Cortex of kidney (tissue), 1 donor: ENCODE measurements at places on chromosomes 6 and 20.

DNA sequence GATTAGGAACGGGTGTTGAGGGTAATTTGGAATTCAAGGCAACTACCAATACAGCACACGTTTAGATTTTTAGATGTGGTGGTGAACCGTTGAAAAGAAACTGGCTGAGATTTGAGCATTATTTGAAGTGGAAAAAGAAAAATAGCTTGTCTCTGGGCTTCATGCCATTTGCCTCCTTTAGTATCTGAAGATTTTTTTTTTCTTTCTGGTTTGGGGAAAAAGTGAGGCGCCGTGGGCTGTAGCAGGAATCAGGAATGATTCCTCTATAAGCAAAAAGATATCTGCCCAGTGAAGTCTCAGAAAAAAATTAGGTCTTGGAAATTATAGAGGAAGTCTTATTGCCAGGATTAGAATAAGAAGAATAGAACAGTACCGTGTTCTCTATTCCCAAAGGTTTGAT is 88.5 kb downstream of the RPS12 start:
- no peak for DNase-seq

DNA sequence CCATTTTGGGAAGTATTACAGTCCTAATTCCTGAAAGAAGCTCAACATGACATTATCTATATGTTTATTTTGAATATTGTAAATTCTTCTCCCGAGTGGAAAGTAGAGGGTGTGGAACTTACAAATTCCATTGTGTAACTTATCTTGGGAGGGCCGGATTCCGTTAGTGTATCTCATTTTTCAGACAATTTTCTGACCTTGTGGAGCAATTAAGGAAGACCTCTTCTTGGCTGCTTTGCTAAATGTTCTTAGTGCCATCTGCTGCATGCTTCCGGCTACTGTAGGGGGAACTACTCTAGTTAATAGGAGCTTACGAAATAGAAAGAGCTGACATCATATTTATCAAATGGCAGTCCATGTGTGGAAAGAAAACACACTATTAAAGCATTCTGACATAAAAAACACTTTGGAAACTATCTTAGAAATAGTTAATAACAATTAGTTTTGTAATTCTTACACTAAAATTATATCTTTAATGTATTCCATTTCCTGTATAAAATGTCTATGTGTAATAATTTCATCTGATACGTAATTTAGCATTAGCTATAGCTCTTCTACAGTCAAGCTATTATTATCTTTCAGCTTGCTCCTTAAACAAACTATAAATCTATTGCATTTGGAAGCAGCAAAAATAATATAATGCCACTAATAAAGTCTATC is 41.5 kb upstream of the KCNQ5 start:
- no peak for DNase-seq

- no peak for DNase-seq
Measured at GRCh38 chr6:37109714-37110499, 60.0 kb upstream of the PIM1 start.

- no peak for DNase-seq
Measured at GRCh38 chr6:104642871-104643270, 216.8 kb downstream of the HACE1 start.

GRCh38 chr6:96522465-96523009 is 931 bp downstream of the UFL1 start:
- no peak for DNase-seq

DNA sequence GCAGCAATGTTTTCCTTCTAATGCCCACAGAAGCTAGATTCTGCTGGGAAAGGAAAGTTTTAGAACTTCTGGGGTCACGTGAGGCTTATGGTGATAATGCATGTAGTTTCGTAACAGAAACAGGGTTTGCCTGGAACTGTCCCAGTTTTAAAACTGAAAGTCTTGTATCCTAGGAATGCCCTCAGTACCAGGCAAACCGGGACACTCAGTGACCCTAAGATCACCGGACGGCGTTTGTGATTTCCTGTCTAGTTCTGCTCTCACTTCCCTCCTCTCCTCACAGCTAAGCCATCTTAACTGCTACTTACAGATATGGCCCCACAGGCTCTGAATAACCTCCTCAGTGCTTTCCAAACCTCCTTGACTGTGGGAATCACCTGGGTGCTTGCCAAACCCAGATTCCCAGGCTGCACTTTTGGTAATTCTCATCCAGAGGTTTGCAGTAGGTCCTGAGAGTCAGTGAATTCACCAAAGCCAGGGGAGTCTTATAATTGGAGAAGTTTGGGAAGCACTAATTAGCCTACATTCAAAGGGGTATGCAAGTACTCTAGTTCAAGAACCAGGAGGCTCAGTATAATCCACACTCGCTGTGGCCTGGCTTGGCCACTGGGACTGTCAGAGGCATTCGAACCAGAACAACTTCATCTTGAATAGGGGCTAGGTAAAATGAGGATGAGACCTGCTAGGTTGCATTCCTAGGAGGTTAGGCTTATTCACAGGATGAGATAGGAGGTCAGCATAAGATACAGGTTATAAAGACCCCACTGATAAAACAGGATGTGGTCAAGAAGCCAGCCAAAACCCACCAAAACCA is 231.6 kb upstream of the MYLIP start:
- no peak for DNase-seq

- no peak for DNase-seq
Measured at GRCh38 chr20:20002101-20002998, 14.8 kb upstream of the NAA20 start.
